Endothelial cell of umbilical vein (primary cell): ENCODE measurements at places on chromosomes 3 and 15.

DNA sequence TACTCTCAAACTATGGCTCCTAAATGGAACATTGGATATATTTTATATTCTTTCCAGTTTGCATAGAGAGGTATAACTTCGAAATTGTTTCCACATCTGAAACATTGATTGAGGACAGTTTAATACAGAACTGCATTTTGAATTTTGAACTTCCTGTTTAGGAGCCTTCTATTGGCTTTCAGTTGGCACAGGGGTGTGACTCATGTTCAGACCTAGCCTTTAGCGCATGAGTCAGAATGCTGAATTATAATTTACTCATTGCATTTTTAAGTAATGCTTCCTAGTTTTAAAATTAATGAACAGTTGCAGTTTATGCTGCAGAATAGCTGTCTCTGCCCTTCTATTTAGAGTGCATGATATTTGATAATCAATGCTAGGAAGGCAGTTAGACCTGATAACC is 751.7 kb downstream of the CADM2 start:
- DNase-seq: no peak

GRCh38 chr3:136332302-136332701 is 82.2 kb downstream of the PCCB start:
- no peak for DNase-seq

GRCh38 chr15:81619002-81619401 is 245.0 kb upstream of the TMC3 start:
- DNase-seq: no peak

GRCh38 chr3:11050666-11051323 is 58.2 kb downstream of the SLC6A1 start:
- no peak for DNase-seq

- no peak for DNase-seq
Measured at GRCh38 chr3:155211266-155211665, 82.2 kb downstream of the STRIT1 start.
